GM23248 (cell line): ENCODE measurements at places on chromosomes 5 and 9. TPM values are rescaled to one million over a fixed set of nuclear protein-coding genes. Genes with fewer than 3 reads are reported as not detected.
A peak's percentile ranks its signal among the peaks of the same experiment; 100 is the strongest.

- H3K27ac ChIP-seq, result peak overlapping the region; percentile 94
- peak; percentile 100 for DNase-seq
- H3K4me3 ChIP-seq, result no peak overlapping the region
- no peaks in the 10 kb centered on the region for H3K27me3 ChIP-seq
- peaks cover 50% of the 10 kb centered on the region for H3K4me1 ChIP-seq
Observed at GRCh38 chr9:127919253-127919815, 2.5 kb upstream of the ST6GALNAC4 start.

- H3K36me3 ChIP-seq, result peaks cover 14% of the 10 kb centered on the region
- H3K4me3 ChIP-seq, result no peak overlapping the region
- no peak overlapping the region for H3K27ac ChIP-seq
- H3K27me3 ChIP-seq, result no peaks in the 10 kb centered on the region
- no peaks in the 10 kb centered on the region; the same call in 1 of the 2 replicates for H3K4me1 ChIP-seq
Observed at GRCh38 chr9:93642961-93643360, 66.6 kb downstream of the PHF2 start.

GRCh38 chr9:88993327-88993726 lies 2.1 kb downstream of the S1PR3 start:
- H3K4me1 ChIP-seq, result peaks cover 33% of the 10 kb centered on the region
- H3K27ac ChIP-seq, result no peak overlapping the region
- no peaks in the 10 kb centered on the region for H3K36me3 ChIP-seq
- H3K4me3 ChIP-seq, result peak overlapping the region; percentile 84
- H3K27me3 ChIP-seq, result no peaks in the 10 kb centered on the region
- DNase-seq, result no peak

GRCh38 chr5:150158170-150158949 lies 2.7 kb upstream of the PDGFRB start:
- H3K27me3 ChIP-seq, result no peaks in the 10 kb centered on the region
- peaks cover 50% of the 10 kb centered on the region for H3K4me1 ChIP-seq
- no peaks in the 10 kb centered on the region for H3K36me3 ChIP-seq
- peak; percentile 79 for DNase-seq
- peak overlapping the region; percentile 92 for H3K27ac ChIP-seq

THBS4 gene
- total RNA-seq, result under 0.01 and 0.43 TPM in 2 replicates

FGD3 gene
- not detected in 2 replicates for total RNA-seq

PCDHB6 gene
- total RNA-seq, result 0.22 and 0.38 TPM in 2 replicates

SLCO6A1 gene
- not detected in 2 replicates for total RNA-seq

LCN2 gene
- not detected in 2 replicates for total RNA-seq
